ENCODE measurements at places on chromosomes 3 and 15.

DNA sequence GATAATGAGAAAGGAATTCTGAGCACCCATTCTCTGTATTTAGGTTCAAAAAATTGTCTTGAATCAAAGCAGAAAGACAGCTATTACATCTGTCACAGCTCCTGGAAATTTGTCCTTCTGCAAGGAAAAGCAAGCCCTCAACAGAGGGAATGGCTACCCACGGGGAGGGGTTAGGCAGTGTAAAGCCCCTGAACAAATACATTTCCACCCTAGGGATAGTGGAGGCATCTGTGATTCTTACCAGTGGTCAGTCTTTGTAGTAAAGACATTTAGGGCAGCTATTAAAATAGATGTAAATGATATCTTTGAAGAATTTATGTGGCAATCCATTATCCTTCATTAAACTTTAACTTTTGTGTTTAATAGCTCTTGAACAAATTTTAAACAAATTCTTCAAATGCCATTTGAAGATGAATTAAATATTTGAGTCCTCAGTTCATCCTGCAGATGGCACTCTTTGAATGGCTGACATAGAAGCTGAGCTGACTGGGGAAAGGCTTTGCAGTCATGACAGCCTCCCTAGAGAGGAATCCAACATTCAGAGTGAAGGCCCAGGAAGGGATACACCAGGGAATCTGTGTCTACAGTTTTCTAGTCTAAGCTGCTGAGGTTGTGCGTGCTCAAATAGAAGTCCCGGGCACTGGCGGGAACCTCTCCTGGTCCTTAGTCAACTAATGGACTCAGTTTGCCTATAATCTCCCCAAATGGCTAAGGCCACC is 359.7 kb upstream of the ROPN1 start:
- peak; percentile 39 for DNase-seq

DNA sequence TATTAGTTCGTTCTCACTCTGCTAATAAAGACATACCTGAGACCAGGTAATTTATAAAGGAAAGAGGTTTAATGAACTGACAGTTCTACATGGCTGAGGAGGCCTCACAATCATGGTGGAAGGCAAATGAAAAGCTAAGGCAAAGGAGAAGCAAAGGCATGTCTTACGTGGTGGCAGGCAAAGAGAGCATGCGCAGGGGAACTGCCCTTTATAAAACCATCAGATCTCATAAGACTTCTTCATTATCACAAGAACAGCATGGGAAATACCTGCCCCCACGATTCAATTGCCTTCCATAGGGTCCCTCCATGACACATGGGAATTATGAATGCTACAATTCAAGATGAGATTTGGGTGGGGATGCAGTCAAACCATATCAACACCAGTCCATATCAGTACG is 133.5 kb downstream of the ZNF621 start:
- no peak for DNase-seq

GRCh38 chr3:4493941-4494894 is 1.1 kb downstream of the ITPR1 start:
- DNase-seq, result peak; percentile 26

DNA sequence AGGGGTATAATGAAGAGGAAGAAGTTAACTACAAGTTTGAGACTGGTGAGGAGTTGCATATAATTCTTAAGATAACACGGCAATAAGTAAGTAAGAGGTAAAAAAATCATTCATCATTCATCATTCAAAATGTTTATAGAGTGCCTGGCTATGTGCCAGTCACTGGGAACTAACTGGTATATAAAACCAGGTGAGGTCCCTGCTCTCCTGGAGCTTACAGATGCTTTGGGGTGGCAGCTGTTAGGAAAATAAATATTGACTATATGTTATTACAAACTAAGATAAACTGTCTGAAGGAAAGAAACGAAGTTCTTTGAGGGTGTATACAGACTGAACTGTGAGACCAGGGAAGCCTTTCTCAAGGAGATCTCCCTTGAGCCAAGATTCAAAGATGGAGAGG is 2.9 kb downstream of the CASR start:
- no peak for DNase-seq

DNA sequence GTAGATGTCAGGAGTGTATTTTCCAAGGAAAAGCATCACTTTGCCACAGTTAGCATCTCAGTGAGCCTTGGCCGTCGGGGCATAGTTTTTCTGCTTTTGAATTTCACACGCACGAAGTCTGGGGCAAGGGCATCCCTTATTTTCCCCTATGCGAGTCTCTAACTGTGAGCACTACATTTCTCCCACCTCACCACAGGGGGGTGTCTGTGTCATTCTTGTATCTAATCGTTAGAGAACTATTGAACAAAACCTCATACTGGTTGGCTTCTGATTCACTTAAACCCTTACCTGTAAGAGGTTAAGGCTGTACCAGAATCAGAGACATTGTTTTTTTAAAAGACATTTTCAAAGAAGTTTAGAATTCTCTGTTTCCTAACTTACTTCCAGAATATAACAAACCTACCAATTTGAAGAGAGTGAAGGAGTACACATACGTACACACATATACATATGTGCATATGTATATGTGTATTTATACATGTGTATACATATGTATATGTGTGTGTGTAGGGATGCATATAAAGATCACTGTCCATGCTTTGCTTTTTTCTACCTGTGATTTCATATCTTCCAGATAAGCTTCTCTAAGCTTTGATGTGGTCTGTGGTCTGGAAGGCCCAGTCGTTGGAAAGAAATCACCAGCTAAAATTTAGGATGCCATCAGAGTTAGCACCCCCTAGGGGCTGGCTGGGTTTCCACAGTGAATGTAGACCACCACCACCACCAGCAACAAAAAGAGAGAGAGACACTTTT is 49.4 kb downstream of the MYZAP start:
- DNase-seq, result no peak

DNA sequence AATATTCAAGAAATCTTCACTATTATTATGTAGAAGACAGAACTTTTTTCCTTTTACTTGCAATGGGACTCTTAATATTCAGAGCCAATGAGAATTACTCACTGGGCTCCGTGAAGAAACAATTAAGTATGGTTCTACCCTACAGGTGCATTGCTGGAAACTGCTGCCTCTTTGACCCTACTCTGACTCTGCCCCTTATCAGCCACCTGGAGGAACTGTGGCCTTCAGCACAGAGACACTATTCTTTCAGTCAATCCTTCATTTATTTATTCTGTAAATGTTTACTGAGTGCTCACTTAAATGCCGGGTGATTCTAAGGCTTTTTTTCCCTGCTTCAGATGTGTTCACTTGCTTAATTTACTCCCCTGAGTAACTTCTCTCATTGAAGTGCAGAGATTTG is 163.2 kb downstream of the SYNPR start:
- no peak for DNase-seq

DNA sequence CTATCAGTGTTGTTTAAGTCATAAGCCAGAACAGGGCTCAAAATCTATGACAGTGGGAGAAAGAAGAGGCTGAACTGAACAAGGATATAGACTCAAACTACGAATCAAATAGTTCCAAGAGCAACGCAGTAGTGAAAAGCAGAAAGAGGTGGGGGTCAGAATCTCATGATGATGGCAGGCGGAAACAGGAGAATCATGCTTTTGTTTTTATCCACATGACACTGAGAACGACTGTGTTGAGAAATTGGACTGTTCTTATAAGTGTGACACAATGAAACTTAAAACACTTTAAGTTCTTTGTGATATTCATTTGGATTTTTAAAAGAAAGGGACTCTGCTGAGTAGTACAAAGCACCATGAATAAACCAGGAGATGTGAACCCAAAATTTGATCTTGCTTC is 309.4 kb downstream of the ULK4 start:
- no peak for DNase-seq

- DNase-seq, result no peak
These were observed 37.5 kb upstream of the SLITRK3 start for GRCh38 chr3:165233501-165234195.

DNA sequence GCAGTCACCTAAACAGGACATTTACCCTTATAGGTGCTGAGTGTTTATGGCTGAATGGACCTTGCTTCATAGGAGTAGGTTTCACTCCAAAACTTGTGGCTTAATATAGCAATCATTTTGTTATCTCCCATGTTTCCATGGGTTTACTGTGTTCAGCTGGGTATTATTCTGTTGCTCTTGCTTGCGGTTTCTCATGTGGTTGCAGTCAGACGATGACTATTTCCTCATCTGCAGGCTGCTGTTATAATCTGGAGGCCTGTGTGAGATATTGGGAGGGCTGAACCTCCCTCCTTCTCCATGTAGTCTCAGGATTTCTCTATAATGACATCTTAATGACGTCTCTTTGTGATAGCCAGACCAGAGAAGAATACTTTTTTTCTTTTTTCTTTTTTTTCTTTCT is 98.1 kb downstream of the ZPLD1 start:
- DNase-seq, result no peak

DNA sequence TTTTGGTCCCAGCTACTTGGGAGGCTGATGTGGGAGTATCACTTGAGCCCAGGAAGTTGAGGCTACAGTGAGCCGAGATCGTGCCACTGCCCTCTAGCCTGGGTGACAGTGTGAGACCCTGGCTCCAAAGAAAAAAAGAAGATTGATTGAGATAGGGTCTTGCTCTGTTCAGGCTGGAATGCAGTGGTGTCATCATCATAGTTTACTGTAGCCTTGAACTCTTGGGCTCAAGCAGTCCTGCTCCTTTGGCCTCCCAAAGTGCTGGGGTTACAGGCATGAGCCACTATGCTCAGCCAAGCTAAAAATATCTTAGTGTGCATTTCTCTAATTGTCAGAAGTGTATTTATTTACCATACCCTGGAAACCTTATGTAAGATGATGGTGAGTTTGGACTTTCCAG is 43.9 kb downstream of the IGF1R start:
- DNase-seq, result no peak

GRCh38 chr3:126261037-126261436 is 80.7 kb upstream of the ALDH1L1 start:
- no peak for DNase-seq

- no peak for DNase-seq
These were observed 22.9 kb downstream of the LPP start for GRCh38 chr3:188176884-188177283.

GRCh38 chr15:55627730-55628368 is 39.7 kb upstream of the PYGO1 start:
- DNase-seq, result peak; percentile 46

- DNase-seq, result no peak
These were observed 38.8 kb downstream of the CHP1 start for GRCh38 chr15:41269887-41270286.

DNA sequence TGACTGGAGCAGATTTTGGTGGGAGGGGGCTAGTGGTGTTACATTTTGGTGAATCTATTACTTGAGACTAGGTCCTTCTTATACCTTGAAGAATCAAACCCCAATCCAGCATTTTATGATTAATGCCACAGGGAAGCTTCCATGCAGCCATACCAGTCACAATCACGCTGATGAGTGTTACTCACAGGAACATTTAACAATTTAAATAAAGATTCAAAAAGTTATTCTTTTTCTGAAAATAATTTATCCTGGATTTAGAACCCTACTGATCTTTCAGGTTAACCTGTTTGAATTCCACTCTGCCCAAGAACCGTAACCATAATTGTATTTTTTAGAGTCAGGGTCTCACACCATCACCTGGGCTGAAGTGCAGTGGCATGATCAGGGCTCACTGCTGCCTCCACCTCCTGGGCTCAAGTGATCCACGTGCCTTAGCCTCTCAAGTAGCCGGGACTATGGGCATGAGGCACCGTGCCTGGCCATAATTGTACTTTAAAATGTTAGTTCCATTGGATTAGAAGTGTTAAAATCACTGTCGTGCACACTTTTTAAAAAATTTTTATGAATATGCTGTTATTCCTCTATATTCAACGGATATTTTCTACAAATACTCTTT is 929 bp upstream of the MTMR10 start:
- no peak for DNase-seq

GRCh38 chr3:31423482-31423881 is 109.2 kb upstream of the STT3B start:
- DNase-seq, result no peak

GRCh38 chr3:52004906-52005395 is 9.3 kb upstream of the RPL29 start:
- no peak for DNase-seq

DNA sequence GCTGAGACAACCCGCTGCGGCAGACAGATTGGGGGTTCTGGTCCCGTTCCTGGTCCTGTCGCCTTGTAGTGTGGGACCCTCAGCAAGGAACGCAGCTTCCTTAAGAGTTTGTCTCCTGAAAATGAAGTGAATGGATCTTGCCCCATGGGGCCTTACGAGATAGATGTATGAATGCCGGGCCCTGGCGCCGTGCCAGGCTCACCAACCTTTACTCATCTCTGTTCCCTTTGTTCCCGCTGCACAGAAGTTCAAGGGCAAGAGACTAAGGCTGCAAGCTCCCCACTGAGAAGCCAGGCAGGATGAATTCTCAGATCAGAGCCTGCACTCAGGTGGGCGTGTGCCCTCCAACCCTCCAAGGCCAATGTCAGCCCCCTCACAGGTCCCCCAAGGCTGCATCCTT is 162.7 kb upstream of the IQSEC1 start:
- DNase-seq, result no peak

GRCh38 chr15:93451265-93451664 is 362.3 kb upstream of the RGMA start:
- DNase-seq, result no peak

GRCh38 chr3:58062472-58062871 is 54.2 kb downstream of the FLNB start:
- no peak for DNase-seq

- no peak for DNase-seq
These were observed 56.2 kb downstream of the EIF3J start for GRCh38 chr15:44593042-44593736.

DNA sequence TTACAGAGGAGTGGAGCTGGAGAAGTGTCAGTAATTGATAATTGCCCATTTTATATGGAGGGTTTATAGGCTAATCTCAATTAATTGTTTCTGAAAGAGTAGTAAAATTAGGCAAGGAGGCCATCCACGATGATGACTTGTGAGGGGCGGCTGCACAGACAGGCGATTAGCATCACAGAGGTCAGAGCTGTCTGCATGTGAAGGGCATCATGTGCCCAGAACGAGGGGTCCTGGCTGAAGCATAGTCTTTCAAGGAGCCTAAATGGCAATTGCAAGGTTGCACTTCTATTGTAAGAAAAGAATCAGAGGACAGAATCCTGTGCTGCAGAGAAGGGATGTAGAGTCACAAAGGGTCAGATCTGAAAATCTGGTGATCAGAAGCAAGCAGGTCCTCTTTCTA is 196.6 kb downstream of the EBLN2 start:
- DNase-seq, result no peak

- DNase-seq, result no peak
These were observed 18.2 kb downstream of the DNAJB8 start for GRCh38 chr3:128448491-128448890.

- DNase-seq, result no peak
These were observed 96.2 kb upstream of the KCNMB2 start for GRCh38 chr3:178440043-178440442.
